DMS79 treated with DMSO at 0.1 percent for 48 hours (cell line): ENCODE measurements at places on chromosomes 11 and 22.
A peak's percentile ranks its signal among the peaks of the same experiment; 100 is the strongest.

GRCh38 chr11:95108159-95108611 lies 18.5 kb downstream of the ENDOD1 start:
- DNase-seq = no peak

GRCh38 chr22:47228767-47229166 lies 466.3 kb downstream of the TBC1D22A start:
- no peak for DNase-seq

GRCh38 chr11:8415195-8415594 lies 151.5 kb upstream of the LMO1 start:
- no peak for DNase-seq

- DNase-seq = no peak
Observed at GRCh38 chr11:126054882-126055281, 7.8 kb downstream of the CDON start.

DNA sequence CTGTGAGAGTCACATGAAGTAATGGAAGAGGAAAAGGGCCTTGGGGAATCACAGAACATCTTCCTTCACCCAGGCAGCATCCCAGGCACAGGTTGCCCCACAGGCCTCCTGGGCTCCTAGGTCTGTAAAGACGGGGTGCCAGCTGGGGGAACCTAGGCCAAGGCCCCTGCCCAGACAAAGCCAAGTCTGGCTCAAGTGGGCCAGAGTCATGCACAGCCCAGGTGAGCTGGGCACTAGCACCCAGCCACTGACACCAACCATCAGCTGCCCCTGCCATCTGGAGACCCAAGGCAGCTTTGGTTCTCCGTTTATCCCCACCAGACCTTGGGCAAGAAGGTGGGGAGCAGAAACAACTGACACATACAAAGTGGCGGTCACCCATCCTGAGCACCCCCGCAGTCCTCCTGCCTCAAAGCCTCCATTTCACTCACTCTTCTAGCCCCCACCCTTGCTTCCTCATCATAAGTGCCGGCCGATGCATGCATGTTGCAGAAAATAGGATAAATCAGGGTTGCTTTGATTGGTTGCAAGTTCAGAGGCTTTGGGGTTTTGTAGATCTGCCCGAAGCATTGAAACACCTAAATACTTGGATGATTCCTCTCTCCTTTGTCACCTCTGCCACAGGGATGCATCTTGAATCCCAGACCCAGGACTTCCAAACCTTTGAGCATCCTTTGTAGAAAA lies 26.5 kb upstream of the TMPRSS4 start:
- DNase-seq = no peak

GRCh38 chr11:31303644-31304180 lies 65.8 kb downstream of the DCDC1 start:
- no peak for DNase-seq

DNA sequence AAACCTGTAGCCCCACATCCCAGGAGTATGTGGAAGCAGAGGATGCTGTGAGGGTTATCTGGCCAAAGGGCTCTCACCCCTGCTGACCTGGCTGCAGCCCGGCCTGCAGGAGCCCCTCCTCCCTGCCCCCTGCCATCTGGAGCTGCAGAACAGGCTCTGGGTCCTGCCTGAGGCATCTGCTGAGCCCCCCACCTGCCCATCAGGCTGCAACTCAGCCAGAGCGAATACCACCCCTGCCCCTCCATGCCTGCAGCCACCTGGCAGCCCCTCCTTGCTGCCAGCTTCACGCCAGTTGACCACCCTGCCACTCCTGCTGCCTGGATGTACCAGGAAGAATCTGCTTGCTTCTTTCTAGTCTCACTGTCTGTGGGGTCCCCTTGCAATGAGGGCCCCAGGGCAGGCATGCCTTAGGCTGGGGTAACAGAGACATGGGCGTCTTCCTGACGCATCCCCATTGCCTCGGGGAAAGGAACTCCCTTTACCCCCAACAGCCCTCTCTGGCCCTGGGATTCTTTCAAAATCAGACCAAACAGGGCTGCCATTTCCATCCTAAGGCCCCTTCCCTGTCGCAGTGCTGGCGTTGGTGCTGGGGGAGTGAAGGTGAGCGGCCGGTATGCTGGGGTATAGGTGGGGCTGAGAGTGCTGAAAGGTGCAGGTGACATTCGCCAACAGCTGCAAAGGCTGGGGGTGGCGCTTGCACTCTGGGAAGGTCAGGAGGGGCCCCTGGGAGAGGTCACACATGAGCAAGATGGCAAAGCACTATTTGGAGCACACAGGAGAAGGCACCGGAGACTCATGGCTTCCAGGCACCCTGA lies 1334.6 kb downstream of the TBC1D22A start:
- no peak for DNase-seq

DNA sequence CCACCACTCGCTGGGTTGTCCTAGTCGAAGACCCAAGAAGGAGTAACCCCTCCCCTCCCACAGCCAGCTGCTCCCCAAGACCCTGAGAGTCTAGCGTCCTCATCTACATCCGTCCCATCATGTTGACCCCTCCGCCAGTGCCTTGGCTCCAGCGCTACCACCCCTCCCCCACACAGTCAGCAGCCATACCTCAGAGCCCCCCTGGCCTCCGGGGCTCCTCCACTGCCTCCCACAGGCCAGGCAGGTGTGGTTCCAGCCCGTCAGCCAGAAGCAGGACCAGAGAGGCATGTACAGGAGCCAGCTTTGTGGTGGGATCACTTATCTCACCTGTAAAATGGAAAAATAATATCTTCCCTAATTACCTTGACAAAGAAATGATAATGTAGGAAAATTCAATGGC lies 51.5 kb upstream of the PHF21B start:
- no peak for DNase-seq

- no peak for DNase-seq
Observed at GRCh38 chr11:4048340-4048739, 46.3 kb upstream of the RRM1 start.

- no peak for DNase-seq
Observed at GRCh38 chr11:41431784-41432183, 27.7 kb downstream of the LRRC4C start.

GRCh38 chr11:33455867-33456463 lies 198.8 kb downstream of the HIPK3 start:
- no peak for DNase-seq

DNA sequence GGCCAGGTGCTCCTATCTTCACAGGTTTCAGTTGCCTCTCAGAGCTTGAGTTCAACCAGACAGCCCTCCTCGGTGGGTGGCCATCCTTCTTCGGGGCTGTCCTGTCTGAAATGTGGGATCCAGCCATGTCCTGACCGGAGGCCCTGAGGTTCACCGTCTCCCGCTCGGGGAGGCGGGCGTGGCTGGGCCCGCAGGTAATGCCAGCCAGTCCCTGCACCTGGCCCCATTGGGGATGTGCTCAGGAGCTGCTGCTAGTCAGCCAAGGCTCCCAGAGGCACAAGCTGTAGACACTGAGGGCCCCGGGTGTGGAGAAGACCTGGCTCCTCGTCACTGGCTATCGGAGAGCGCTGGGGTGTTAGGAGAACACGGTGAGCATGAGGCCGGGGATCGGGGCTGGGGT lies 32.6 kb downstream of the TSPAN4 start:
- DNase-seq = no peak

GRCh38 chr11:35180317-35181233 lies 41.6 kb downstream of the CD44 start:
- DNase-seq = no peak

GRCh38 chr11:1367721-1368120 lies 22.0 kb upstream of the BRSK2 start:
- peak; percentile 26 for DNase-seq

- no peak for DNase-seq
Observed at GRCh38 chr11:99148352-99148751, 127.6 kb downstream of the CNTN5 start.

DNA sequence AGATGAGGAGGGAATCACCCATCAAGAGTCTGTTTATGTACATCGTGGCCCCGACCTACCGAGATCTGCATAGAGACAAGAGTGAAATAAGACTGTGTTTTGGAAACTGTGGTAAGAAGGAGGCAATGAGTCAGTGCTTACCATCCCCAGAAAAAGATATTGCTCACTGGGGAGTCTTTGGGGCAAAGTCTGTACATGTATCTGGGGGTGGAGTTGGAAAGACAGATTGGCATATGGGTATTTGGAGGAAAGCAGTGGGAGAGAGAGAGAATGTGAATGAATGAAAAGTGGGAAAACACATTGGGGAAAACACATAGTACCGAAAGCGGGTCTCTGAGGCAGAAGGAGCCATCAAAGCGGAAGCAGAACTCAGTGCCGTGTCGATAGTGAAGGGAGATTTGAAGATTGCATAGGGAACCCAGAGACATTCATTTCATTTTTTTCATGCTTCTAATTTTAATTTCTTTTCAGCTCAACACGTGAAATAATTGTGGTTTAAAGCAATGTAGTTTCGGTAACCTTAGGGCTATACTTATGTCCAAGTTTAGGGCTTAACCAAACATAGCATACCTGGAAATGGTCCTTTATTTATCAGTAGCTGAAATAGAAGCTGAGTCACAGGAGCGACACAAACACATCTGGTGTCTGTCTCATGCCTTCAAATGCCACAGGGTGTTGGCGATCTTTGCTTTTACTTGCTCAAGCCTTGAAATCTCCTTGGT lies 98.6 kb upstream of the CD44 start:
- no peak for DNase-seq

- DNase-seq = no peak
Observed at GRCh38 chr11:19790831-19791552, 78.4 kb downstream of the NAV2 start.

GRCh38 chr11:86675017-86675416 lies 2.6 kb upstream of the ME3 start:
- DNase-seq = no peak

- DNase-seq = peak; percentile 8
Observed at GRCh38 chr11:46066335-46066734, 54.9 kb downstream of the PHF21A start.

DNA sequence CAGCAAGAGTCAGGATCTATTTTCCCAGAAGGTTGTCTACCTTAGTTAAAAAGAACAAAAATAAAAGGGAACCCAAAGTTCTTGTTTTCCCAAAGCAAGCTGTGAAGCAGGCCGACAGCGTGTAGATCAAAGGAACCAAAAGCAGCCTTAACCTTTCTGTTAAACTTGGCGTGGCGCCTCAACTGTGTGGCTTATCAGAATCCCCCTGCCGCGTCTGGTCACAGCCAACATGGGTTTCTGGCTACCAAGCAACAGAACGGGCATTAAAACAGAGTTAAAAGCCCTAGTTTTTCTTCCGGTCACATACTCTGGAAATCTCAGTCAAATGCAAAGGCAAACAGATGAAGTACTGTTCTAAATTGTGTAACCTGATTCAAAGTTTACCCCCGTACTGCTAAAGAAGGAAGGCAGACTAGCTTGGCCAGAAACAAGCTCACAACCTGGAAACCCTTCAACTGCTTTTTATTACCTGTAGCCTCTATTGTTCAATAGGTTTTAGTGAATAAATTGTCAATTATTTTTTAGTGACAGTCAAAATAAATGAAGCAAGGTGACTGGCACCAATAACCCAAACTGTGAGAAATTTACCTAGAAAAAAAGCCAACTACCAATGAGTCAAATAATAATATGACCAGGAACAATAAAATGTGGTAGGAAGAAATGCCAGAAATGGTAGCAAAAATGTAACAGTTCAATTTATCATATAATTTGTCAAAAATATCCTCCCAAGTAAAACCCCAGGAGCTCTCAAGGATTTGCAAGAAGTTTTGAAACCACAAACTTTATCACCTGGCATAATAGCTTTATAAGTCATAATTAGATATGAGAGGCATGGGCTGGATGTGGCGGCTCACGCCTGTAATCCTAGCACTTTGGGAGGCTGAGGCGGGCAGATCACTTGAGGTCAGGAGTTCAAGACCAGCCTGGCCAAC lies 21.4 kb downstream of the CHKA start:
- DNase-seq = peak; percentile 91

GRCh38 chr11:19651653-19652052 lies 61.0 kb upstream of the NAV2 start:
- no peak for DNase-seq
